Upper lobe of right lung (tissue), 1 donor: ENCODE measurements at places on chromosomes 6 and 20. TPM values are rescaled to one million over a fixed set of nuclear protein-coding genes. Genes with fewer than 3 reads are reported as not detected.

- H3K4me1 ChIP-seq, result peaks cover 33% of the 10 kb centered on the region
- H3K27ac ChIP-seq, result no peak overlapping the region
- H3K27me3 ChIP-seq, result peaks cover 100% of the 10 kb centered on the region
- DNase-seq, result no peak
- peak overlapping the region; percentile 54 for H3K4me3 ChIP-seq
These were observed 1.4 kb downstream of the NRN1 start for GRCh38 chr6:6005051-6006005.

Gene LCA5
- total RNA-seq, result 5.4 TPM

GRCh38 chr6:52491203-52492069 is 71.3 kb downstream of the EFHC1 start:
- no peaks in the 10 kb centered on the region for H3K36me3 ChIP-seq
- no peaks in the 10 kb centered on the region for H3K4me1 ChIP-seq
- no peak for DNase-seq
- H3K27me3 ChIP-seq, result no peaks in the 10 kb centered on the region
- peak overlapping the region; percentile 5 for H3K4me3 ChIP-seq

Gene C20orf204
- total RNA-seq, result 1.9 TPM

Gene DEFB114
- not detected for total RNA-seq

Gene PKHD1
- total RNA-seq, result 0.32 TPM

Gene DEF6
- total RNA-seq, result 17.4 TPM

- peaks cover 29% of the 10 kb centered on the region for H3K4me1 ChIP-seq
- H3K36me3 ChIP-seq, result peaks cover 3% of the 10 kb centered on the region
- peak overlapping the region; percentile 33 for H3K27ac ChIP-seq
- no peak overlapping the region for H3K4me3 ChIP-seq
- no peak for DNase-seq
These were observed 63.2 kb downstream of the TNFRSF21 start for GRCh38 chr6:47246551-47246950.
